ENCODE measurements at places on chromosomes 2 and 18.
A peak's percentile ranks its signal among the peaks of the same experiment; 100 is the strongest.

DNA sequence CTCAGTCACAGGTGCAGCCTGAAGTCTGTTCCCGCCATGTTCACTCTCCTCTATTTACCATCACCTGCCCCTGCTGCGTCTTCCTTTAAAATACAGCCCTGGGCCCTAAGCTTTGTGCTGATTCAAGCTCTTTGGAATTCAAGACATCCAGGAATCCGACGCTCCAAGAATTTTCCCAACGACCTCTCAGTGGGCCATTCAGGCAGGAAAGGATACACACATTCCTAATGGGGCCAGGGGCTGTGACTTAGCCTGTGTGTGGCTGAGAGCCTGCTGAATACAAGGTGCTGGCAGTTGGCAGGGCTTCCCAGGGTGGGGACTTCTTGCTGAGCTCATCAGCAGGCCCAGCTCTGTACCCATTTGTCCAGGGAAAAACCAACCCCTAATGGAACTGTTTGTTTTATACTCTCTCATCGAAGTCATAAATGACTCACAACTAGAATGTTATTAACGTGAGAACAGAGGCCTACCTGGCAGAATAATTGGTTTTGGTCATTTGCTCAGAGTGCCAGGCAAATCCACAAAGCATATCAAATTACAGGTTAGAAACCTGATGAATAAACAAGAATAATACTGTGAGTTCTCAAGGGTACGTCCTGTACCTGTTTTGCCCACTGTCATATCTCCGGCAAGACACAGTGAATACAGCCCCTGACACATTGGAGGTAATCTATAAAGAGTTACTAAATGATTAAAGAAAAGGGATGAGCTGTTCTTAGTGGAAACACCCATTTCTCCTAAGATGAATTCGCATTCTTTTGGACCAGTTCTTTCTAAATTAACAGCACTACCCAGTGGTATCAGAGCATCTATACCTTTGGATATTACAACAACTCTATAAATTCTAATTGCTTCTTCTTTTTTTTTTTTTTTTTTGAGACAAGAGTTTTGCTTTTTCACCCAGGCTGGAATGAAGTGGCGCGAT is 12.6 kb upstream of the KCMF1 start:
- DNase-seq = peak; percentile 32

GRCh38 chr18:12911929-12912703 is 28.1 kb upstream of the PTPN2 start:
- DNase-seq = no peak

DNA sequence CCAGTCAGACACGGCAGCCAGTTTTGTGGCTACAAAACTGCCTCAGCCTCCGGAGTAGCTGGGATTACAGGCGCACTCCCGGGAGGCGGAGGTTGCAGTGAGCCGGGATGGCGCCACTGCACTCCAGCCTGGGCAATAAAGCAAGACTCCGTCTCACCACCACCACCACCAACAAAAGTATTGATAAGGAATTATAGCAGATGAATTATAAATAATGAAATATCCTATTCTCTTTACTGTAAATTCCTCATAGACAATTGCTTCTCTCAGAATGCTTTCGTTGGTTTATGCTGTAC is 1.4 kb upstream of the FAM161A start:
- no peak for DNase-seq

DNA sequence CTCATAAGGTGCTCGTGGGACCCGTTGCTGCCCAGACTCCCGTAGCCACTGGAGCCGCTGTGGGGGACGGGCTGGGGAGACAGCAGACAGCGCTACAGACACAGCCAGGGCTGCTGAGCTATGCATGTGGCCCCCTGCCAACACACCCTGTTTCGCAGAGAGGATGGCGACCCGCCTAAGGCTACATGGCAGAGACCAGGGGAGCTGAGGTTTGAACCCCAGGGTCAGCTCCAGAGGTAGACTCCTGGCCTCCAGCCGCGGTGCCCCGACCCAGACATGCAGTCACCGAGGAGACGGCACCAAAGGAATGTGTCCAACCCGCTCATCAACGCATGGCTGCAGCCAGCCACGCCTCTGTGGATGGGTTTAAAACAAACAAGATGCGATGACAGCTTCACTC is 21.0 kb upstream of the HES6 start:
- DNase-seq = no peak

- no peak for DNase-seq
These were observed 43.5 kb downstream of the COX7A2L start for GRCh38 chr2:42317486-42317885.

DNA sequence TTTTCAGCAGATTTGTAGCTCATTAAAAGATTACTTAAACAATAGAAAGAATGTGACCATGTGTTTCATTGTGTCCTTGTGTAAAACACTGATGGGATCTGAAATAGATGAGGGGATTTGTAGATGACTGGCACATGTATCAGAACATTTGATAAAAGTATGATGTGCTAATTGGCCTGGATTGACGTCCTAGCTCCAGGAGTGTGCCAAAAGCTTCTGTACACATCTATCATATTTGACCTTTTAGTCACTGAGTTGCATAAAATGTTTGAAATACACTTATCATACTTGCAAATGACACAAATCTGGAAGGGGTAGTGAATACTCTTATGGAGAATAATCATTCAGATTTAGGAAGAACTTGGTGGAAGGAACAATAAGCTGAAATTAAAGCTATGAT is 778.5 kb downstream of the ERBB4 start:
- no peak for DNase-seq

DNA sequence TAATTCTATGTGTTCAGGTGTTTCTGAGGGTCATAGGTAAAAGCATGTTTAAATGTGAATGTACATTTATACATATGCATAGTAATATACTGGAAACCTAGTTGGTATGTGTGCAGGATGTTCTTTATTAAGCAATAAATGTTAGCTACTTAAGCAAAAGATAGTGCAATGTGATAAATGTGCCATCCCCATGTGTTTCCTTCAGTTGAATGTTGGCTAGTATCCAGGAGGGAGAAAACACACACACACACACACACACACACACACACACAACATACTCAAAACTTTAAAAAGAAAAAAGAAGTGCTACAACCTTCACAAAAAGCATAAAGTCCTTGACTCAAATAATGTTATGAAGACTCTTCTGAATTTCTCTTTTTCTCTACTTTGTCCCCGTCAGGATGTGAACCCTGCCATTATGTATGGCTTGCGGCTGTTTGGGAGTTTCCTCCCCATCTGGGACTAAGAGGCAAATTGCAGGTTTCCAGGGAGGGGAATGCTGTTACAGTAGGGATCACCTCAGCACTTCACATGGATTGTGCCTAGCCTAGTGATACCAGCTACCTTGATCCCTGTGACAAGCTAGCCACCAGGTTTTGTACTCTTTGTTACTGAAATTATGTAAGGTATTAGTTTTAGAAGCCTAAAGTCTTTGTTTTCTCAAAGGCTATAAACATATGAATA is 82.6 kb downstream of the IKZF2 start:
- no peak for DNase-seq

- no peak for DNase-seq
These were observed 143.7 kb downstream of the TPO start for GRCh38 chr2:1556776-1557466.

- DNase-seq = no peak
These were observed 46.3 kb upstream of the CCBE1 start for GRCh38 chr18:59743566-59743965.

DNA sequence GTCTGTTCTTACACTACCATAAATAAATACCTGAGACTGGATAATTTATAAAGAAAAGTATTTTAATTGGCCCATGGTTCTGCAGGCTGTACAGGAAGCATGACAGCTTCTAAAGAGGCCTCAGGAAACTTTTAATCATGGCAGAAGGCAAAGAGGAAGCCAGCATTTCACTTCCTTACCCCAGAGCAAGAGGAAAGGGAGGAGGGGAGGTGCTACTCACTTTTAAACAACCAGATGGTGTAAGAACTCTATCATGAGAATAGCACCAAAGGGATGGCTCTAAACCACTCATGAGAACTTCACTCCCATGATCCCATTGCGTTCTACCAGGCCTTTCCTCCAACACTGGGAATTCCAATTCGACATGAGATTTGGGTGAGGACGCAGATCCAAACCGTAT is 344.4 kb upstream of the SLC39A10 start:
- DNase-seq = no peak

DNA sequence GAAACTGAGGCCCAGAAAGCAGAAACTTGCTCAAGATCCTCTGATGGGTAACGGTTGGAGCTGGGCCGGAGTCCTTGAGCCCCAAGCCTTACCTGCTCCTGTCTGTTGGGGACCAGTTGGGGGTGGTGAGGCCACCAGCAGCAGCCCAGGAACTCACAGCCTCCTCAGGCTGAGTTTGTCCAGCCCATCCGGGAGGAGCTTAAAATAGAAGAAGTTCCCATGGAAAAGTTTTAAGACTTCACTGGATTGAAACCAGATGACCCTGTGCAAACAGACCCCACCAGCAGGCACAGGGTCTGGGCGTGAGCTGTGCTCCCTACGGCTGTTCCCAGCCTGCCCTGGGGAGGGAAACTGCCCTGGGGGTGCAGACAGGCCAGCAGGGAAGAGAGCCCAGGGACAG is 40.6 kb upstream of the FOSL2 start:
- DNase-seq = no peak

GRCh38 chr2:1153920-1154319 is 203.3 kb downstream of the SNTG2 start:
- no peak for DNase-seq

DNA sequence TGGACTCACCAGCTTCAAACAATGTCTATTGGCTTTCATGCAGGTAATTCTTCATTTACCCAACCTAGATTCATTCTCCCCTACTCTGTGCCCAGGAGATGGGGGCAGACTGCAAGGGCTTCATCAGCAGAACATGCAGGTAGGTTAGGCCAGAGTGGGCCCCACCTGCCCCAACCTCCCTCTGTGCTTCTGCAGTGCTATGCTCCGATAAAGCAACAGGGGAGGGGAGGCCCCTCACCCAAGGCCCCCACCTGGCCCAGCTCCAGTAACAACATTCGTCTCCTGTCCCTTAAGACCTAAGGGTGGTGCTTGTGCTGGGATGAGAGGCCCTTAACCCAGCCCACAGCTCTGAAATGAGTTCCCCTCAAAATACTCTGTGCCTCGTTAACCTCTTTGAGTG is 16.7 kb upstream of the GYPC start:
- no peak for DNase-seq

DNA sequence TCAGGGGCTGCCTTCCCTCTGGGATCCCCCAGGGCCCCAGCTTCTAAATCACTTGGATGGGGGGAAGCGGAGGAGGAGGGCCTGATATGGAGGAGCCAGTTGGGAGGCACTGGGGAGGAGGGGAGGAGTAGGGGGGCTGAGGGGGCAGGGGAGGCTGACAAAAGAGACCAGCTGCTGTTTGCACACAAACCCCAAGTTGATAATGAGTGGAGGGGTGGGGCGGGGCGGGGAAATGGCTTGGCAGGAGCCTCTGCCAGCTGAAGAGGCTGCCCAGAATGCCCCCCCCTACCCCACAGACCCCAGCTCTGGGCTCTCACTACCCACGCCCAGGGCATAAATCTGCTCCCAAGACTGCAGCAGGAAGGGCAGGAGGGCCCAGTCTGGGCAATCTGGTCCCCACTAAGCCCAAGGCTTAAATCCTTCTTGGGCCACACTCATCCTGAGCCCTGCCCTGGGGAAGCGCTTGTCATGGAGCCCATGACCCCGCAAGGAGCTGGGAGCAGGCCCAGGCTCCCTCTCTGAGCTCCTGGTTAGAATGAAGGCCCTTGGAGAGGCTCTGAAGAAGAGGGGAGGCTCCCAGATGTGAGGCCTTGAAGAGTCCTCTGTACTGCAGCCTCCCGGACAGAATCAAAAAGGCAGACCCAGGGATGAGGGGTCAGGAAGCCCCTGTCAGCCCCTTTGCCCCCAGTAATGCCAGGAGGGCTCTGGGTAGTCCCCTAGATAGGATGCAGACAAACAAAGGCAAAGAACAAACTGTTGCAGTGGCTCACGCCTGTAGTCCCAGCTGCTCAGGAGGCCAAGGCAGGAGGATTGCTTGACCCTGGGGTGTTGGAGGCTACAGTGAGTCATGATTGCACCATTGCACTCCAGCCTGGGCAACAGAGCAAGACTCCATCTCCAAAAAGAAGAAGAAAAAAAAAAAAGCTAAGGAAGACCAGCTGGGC is 24.8 kb upstream of the PTMA start:
- DNase-seq = no peak

DNA sequence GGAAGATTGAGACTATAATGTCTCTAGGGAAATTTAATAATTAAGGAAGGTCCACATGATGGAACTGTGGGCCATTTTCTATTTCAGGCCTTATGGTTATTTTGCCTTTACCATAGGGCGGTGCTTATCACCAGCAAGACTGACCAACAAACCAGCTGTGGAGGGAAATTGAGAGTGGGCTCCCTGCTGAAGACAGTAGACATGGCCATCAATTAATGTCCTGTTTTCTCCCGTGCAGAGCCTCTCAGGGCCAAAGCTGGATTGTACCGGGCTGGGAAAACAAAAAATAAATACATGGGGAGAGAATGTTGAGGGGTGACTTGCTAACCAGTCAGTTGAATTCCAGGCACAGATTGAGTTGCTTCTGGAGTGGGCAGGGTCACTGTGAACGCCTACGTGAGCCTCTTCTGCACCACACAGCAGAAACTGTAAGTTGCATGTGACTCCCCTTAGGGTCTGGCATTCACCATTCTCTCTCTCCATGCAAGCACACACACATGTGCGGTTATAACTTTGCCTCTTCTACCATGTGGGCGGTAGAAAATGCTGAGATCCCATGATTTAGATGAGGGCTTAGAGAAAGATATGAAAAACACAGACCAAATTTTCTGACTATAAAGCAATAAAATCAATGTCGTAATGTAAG is 128.5 kb downstream of the COPS8 start:
- no peak for DNase-seq

DNA sequence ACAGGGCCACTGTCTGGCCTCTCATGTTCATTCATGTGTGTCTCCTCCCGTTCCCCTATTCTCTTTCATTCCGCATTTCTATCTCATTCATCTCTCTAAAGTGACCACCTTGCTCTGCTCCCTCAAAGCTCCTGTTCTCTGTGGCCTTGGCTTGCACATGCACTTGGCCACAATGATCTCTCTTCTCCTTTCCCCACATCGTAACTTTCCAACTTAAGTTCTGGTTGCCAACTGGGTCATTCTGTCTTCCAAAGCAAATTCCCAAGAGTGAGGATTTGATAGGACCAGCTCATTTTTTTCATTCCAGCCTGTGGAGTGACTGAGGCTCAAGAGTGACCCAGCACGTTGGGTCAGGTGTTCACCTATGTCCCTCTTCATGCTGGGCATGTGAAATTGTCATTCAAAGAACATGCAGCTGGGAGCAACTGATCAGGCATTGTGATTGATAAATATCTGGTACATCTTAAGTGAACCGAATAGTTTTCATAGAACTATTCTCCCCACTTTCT is 14.3 kb upstream of the ITGA6 start:
- DNase-seq = no peak

DNA sequence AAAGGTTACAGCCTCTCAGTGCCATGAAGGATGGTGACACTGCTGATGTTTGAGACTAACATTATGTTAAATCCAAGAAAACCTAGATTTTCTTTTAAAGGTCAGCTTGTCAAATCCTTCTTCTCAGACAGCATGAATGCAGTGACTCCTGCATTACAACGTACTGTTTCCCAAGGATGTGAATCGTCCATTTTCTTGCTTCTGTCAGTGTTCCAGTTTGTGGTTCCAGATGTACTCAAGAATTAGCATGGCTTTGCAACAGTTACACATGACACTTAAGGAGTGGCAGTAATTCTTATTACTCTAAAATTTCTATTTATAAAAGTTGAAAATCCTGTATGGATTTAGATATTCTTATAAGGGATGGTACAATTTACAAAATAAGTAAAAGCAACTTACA is 1.5 kb upstream of the TTC39C start:
- DNase-seq = no peak

GRCh38 chr2:160220545-160221009 is 20.5 kb upstream of the ITGB6 start:
- no peak for DNase-seq

All from small intestine (tissue), 16 donors.